Daoy (cell line): ENCODE measurements at places on chromosomes 3 and 15.
A peak's percentile ranks its signal among the peaks of the same experiment; 100 is the strongest.

GRCh38 chr3:45962033-45962432, 18.8 kb downstream of the CXCR6 start:
- no peak for DNase-seq

DNA sequence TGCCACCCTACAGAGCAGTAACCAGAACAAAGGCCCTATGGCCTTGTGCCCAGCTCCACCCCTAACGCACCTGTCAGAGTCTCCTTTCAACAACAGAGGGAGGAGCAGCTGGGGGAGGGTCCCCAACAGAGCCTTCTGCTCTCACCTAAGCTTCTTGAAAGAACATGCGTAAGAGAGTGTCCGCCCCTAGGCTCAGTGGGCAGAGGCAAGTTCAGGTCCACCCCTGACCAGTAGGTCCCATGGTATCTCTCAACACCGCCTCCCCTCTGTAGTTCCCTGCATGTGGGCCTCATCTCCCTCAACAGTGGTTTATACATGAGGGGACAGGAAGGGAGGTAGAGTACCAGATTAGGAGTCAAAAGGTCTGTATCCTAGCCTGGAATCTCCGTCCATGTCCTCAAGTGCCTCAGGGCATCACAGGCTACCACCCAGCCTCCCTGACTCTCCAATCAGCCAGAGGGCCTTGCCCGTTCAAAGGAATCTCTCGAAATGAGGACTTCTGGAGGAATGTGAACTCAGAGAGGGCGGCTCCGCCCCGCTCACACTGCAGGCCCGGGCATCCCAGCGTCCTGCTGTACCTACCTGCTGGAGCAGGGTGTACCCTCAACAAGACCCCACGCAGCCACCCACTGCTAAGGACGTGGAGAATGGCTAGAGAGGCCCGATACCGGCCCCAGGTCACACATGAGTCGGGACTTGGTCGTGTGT, 680 bp downstream of the POC1A start:
- DNase-seq: peak; percentile 26

DNA sequence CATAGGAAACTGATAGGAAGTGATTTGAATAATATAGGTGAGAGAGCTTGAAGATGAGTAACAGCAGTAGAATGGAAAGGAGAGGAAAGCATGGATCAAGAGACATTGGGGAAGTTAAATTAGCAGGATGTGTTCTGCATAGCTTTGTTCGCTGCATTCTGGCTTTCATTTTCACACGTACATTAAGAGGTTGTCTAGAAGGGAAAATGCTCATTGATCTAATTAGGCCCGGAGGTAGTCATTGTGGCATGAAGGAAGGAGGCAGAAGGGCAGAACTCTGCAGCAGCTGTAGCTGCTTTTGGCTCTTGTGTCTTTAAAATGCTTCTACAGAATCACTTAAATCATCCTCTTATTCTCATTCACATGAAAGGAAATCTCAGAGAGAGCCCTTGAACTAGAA, 40.3 kb downstream of the KCNAB1 start:
- DNase-seq: peak; percentile 42

- no peak for DNase-seq
Measured at GRCh38 chr3:112477891-112478290, 21.4 kb downstream of the BTLA start.

- DNase-seq: no peak
Measured at GRCh38 chr15:52360229-52361203, 64.9 kb upstream of the MYO5C start.

GRCh38 chr3:111676211-111677006, 81.3 kb upstream of the ZBED2 start:
- DNase-seq: peak; percentile 92

- no peak for DNase-seq
Measured at GRCh38 chr3:133442518-133442917, 42.7 kb downstream of the BFSP2 start.

- DNase-seq: no peak
Measured at GRCh38 chr3:148923592-148923991, 58.5 kb downstream of the CPA3 start.
